SK-N-DZ (cell line): ENCODE measurements at places on chromosomes 5 and 9.

GRCh38 chr9:74083681-74084433 is 413.3 kb upstream of the RORB start:
- DNase-seq: no peak

DNA sequence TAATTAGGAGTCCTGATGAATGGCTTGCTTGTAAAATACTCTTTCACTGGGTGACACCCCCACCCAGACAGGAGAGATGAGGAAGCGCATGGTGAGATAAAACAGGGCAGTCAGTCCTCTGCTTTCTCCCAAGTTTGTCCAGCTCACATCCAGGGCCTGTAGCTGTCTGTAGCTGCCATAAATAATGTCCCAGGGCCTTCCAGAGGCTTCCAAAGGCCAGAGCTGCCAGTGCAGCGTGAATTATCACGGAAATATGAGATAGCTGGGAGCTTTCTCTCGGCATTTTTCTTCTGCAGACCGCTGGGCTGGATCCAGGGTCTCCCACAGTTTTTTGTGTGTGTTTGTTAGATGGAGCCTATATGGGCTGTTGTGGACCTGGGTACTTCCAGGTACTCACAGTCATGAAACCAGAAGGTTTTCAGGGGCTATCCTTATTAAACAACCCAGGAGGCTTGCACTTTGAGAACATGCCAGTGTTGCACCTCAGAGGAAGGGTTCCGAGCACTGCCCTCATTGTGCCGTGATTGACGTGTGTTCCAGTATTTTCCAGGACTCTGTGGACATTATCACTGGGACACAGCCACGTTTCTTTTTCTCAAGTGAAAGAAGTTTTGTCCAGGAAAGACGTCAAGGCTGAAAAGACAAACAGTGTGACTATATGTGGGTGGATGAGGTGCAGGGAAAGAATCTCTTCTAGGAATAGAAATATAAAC is 117.5 kb downstream of the FGF1 start:
- no peak for DNase-seq

- DNase-seq: no peak
These were observed 355.7 kb downstream of the ARHGEF28 start for GRCh38 chr5:73981704-73982103.

GRCh38 chr5:66769839-66770617 is 173.8 kb downstream of the MAST4 start:
- DNase-seq: peak; percentile 53

DNA sequence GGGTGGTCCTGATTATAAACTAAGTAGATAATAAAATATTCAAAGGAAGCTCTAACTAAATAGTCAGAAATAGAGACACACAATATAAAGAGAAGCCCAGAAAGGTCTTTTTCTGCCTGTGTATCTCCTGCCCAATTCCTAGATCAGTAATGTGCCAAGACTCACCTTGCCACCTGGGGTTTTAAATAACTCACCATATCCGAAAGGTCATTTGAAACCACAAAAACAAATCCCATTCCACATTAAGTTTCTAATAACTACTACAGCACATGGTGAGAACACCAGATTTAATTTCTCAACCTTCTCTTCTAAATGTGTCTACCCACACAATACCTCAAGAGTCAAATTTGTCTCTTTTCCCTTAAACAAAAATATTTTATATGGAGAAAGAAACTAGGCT is 75.2 kb downstream of the ZNF608 start:
- DNase-seq: no peak

GRCh38 chr5:125042261-125042890 is 295.9 kb upstream of the ZNF608 start:
- DNase-seq: no peak

DNA sequence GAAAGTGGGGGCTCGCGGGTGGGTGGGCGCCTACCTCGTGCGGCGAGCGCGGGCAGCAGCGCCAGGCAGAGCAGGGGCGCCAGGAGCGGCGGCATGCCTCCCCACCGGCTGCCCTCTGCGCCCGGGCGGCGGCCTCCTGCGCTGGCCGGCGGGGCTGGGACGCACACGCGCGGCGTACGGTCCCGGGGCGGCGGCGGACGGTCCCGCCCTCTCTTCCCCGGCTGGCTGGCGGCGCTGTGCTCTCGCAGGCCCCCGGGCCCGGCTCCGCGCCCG is 220 bp downstream of the NOTCH1 start:
- DNase-seq: no peak
